Stimulated activated CD4-positive, alpha-beta T cell treated with anti-CD3 and anti-CD28 coated beads, Interleukin-2, amount 100 ng/mL, for 24 hours (primary cell): ENCODE measurements at places on chromosomes 5 and 9.
A peak's percentile ranks its signal among the peaks of the same experiment; 100 is the strongest.

GRCh38 chr5:148381906-148382305 is 1.9 kb upstream of the FBXO38 start:
- DNase-seq, result no peak

- DNase-seq, result no peak
Observed at GRCh38 chr5:103674739-103675138, 112.2 kb upstream of the NUDT12 start.

GRCh38 chr9:115328228-115328627 is 210.3 kb upstream of the TNC start:
- no peak for DNase-seq

GRCh38 chr9:126705767-126706697 is 92.3 kb downstream of the LMX1B start:
- peak; percentile 86 for DNase-seq
